HT-29 (cell line): ENCODE measurements at places on chromosomes 12 and 14.

DNA sequence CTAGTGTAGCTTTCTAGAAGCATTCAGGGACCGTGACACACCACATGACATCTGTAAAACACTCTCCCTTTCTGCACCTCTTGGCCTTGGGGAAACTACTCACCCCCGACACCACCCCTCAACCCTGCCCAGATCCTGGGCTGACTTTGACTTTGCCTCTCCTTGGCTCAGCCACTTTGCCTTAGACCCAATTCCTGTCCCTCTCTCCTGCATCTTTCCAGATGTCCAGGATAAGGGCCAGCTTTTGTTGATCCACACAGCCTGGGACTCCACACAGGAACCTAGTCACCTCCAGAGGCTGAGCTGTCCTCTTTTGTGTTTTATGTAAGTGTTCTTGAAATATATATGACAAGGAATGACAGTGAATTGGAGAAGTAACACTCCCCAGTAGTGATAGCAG lies 153.7 kb upstream of the PLXNC1 start:
- DNase-seq = no peak

GRCh38 chr12:38386205-38386985 lies 69.8 kb downstream of the ALG10B start:
- no peak for DNase-seq

- DNase-seq = no peak
Observed at GRCh38 chr14:92945544-92945943, 22.6 kb downstream of the CHGA start.

DNA sequence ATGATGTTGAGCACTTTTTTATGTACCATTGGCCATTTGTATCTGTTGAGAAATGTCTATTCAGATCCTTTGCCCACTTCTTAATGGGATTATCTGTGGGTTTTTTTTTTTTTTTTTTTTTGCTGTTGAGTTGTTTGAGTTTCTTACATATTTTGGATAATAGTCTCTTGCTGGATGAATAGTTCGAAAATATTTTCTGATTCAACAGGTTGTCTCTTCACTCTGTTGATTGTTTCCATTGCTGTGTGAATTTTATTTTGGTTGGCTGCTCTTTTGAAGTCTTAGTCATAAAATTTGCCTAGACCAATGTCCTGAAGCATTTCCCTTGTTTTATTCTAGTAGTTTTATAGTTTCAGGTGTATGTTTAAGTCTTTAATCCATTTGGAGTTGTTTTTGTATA lies 64.5 kb downstream of the CAND1 start:
- no peak for DNase-seq

GRCh38 chr12:49609059-49609874 lies 3.8 kb upstream of the FAM186B start:
- no peak for DNase-seq

- DNase-seq = no peak
Observed at GRCh38 chr14:92493024-92493423, 20.6 kb upstream of the RIN3 start.

DNA sequence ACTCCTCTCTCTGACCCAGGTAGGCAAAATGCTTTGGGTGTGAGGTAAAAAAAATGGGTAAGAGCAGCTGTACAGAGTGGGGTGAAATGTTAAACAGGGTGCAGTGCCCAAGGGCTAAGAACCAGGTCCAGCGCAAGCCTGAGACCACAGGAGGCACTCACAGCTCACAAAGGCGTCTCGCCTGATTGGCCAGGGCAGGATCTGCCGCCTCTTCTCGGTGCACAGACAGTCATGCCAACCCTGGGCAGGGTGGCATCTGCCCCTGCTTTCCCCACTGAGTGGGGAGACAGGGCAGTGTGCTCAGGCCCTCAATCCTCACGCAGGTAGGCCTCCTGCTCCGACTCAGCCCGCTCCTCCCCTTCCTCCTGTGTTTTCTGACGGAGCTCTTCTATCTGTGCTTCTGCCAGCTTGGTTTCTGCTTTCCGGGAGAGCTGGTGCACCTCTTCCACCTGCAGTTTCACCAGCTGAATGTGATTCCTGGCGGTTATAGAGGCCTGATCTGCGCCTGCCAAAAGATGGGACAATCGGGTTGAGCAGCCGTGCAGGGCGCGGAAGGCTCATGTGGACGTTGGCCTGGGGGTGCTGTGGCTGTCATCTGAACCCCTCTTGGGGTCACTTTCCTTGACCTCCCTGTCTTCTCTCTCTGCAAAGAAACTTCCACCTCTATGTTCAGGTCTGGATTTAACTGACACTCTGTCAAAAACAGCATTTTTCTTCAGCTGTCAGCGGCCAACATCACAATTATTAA lies 4.7 kb downstream of the B3GNT4 start:
- no peak for DNase-seq

GRCh38 chr12:101570047-101570446 lies 24.7 kb upstream of the MYBPC1 start:
- DNase-seq = peak; percentile 68

DNA sequence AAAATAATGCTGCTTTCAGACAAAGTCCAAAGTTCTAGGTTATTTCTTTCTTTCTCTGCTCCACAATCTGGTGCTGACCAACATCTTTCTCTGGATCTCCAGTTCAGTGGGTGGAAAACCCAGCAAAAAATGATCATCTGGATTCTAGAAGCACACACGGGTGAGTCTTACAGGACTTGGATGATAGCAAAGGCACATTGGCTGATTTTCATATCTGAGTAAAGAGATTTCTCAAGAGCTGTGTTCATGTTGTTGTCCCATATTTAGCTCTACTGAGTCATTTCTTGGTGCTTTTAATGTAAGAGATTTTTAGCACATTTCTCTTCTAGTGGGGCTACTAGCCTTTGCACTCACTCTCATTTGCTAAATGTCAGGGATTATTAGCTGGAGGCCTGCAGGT lies 336.7 kb downstream of the GALC start:
- no peak for DNase-seq

DNA sequence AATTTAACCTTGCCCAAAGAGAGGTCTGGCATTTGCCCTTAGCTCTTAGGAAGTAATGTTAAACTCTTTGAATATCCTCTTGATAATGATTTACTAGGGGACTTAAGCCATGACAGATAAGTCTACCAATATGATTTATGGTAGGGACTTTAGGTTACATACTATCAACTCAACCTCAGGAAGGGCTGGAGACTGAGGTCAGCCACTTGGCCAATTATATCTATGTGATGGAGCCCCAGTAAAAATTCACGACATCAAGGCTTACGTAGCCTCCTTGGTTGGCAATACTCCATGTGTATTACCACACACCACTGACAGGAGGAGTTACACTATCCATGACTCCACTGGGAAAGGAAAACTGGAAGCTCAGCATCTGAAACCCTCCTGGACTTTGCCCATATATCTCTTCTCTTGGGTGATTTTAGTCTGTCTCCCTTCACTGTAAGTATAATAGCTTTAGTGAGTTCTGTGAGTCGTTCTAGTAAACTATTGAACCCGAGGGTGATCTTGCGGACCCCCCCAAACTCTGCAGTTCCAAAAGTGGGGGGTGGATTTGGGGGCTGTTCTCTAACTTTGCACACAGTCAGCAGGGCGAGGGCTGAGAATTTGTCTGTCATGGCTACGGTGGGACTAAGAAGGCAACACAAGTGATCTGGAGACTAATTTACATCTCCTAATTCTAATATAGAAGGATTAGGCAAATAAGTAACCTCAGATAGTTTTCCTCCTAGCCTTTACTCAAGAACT lies 62.3 kb downstream of the R3HDM2 start:
- peak; percentile 62 for DNase-seq

GRCh38 chr14:98786456-98786855 lies 485.5 kb downstream of the BCL11B start:
- DNase-seq = no peak

GRCh38 chr14:100078216-100078803 lies 13.1 kb downstream of the EVL start:
- no peak for DNase-seq

- no peak for DNase-seq
Observed at GRCh38 chr12:51244269-51244668, 5.6 kb downstream of the DAZAP2 start.

GRCh38 chr12:25020621-25021243 lies 71.8 kb upstream of the BCAT1 start:
- DNase-seq = no peak

- DNase-seq = no peak
Observed at GRCh38 chr14:101844219-101844618, 82.7 kb downstream of the PPP2R5C start.

DNA sequence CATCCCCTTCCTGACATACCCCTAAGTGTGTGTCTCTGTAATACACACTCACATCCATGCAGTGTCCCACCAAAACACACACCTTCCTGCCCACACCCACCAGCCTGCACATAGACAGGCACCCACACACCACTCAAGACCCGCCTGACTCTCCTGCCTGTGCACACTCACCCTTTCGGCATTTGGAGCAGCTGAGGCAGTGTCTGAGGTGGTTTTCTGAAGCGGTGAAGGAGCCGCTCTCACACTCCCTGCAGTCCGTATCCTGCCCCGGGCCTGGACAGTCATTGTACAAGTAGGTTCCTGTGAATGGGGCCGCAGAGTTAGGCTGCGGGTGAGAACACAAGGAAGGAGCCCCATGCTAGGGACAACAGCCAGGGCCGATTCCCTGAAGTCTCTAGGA lies 8.3 kb downstream of the TNFRSF1A start:
- DNase-seq = no peak

GRCh38 chr12:119327471-119327870 lies 7.1 kb upstream of the CCDC60 start:
- no peak for DNase-seq

- DNase-seq = no peak
Observed at GRCh38 chr12:122049827-122050226, 28.1 kb downstream of the BCL7A start.

DNA sequence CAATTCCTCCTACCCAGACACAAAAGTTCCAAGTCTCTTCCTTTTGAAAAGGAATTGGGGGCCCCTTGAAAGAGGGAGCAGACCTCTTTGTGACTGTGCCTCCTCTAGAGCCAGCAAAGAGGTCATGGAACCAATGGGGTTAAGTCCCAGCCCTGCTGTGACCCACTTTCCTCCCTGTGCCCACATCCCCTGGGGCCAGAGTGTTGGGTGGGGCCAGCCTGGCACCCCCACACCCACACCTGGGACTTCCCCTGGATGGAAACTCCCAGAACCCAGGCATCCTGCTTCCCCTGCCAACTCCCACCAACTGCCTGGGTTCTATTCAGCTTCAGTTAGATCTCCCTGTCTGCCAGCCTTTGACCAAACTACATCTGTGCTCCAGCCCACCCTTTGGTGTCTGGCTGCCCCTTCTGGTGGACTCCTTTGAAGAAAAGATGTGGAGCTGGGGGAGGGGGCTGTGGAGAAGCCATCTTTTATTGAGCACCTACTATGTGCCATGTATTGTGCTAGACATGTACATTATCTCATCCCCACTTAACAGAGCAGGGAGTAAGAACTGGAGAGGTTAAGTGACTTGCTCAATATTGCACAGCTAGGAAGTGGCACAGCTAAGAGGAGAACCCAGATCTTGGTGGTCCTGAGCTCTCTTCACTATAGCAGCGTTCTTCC lies 4.6 kb upstream of the RARG start:
- DNase-seq = no peak

DNA sequence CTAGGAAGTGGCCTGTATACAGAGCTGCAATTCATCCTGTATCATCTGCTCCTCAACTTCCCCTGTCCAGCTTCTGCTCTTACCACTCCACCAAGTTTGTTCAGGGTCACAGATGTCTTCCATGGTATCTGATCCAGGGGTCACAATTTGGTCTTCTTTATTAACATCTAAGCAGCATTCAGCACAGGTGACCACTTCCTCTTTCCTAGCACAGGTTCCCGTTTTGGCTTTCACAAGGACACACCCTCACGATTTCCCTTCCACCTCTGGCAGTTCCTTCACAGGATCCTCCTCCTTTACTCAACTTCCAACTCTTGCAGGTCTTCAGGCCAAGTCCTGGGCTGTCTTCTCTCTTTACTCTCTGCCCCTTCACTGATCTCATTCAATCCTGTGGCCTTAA lies 93.6 kb downstream of the TTC7B start:
- no peak for DNase-seq

DNA sequence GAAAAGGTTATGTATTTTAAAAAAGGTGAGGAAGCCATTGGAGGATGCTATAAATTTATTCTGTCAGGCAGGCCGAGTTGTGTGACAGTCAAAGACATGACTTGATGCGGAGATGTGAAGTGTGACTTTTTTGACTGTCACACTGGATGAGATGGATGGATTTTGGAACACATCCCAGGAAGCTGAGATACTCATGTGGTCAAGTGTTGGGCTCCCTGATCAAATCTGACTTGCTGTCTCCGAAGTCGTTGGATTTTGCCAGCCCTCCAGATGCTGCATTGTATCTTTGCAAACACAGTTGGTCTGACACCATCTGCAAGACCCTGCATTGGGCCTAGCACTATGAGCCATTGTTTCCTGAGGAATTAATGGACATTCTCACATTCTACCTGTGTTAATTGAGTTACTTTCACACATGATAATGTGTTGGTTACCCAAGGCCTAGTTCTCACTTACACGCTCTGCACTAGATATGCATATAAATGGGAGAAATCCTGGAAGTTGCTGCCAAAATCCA lies 204.0 kb upstream of the PRKD1 start:
- DNase-seq = no peak

DNA sequence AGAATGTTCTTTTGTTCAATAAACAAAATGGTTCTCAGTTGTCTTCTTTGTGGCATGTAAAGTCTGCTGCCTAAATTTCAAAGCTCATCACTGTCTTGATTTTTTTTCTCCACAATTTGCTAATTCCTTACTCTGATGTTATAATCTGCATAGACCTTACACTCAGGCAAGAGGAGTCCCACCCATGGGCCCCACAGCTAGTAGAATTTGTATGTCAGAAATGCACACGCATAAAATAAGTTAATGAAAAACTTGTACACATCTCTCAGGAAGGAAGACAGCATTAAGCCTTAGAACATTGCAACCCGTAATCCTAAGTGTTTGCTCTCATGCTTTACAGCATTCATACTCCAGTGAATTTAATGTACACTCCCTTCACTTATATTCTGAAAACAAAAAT lies 280.8 kb downstream of the ATXN7L3B start:
- DNase-seq = no peak

- DNase-seq = peak; percentile 62
Observed at GRCh38 chr12:85825746-85826145, 10.5 kb downstream of the RASSF9 start.

DNA sequence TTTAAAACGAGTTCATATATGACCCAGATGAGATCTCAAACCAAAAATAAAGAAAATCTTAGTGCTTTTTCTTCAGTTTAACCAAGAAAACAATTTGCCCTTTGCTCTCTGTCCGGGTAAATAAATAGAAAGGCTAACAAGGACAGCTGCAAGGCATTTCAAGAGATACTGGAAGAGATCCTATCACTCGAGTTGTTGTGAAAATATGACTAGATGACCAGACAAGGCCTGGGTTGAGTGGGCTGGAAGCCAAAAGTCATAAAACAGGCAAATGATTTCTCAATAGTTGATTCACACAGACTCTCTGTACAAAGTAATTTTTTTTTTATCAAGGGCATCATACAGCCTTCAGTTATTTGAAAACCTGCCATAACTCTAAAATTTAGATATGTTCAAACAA lies 55.9 kb upstream of the AVPR1A start:
- DNase-seq = peak; percentile 86

DNA sequence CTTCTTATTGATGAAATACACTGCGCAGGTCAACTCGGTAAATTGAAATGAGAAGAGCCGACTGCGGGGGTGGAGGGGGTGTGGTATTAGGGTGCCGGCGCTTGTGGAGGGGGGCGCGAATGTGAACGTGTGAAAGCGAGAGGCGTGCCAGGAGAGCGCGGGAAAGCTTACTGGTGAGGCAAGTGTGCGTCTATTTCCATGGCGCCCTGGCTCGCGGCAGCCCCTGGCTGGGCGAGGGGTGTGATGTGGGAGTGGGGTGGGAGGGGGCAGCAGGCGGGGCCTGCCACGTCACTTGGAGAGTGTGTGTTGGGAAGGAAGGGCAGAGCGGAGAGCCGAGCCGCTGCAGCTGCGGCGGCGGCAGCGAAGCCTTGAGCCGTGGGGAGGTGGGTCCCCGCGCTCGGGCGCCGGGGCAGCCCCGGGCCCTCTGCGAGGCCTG lies 88.8 kb downstream of the GALNT8 start:
- DNase-seq = no peak
